ENCODE measurements at places on chromosomes 7 and 10.

DNA sequence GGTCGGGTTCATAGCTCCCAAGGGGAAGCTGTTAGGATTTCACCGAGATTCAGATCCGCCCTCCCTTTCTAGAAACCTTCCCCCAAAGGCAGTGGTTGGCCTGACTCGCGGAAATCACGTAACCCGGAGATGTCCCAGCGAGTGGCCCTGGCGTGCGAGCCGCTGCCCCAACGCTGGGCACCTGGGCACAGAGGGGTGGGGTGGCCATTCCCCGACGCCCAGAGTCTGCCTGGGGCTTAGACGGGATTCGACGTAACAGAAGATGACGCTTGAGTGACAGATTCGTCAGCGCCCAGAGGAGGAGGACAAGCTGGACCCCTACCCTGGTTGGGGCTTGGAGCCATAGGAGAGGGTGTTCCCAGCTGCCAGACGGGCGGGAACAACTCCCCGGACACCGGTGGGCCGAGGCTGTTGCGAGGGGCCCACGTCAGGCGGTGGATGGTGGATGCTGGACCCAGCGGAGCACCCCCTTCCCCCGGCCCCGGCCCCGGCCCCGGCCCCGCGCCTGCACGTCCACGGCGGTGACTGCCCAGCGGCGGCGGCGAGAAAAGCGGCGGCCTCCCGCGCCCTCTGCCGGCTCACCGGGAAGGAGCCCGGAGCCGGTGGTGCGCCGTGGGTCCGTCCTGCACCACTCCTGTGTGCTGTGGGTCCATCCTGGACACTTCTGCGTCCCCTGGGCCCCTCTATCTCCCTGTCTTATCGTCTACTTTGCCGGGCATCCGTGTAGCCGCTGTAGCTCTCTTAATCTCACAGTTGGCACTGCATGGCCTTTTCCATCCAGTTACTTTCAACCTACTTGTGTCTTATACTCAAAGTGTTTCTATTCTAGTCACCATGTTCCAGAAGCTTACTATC, 35.4 kb upstream of the KNDC1 start:
- no peak for DNase-seq

GRCh38 chr10:98257198-98257597, 10.8 kb downstream of the LOXL4 start:
- no peak for DNase-seq

DNA sequence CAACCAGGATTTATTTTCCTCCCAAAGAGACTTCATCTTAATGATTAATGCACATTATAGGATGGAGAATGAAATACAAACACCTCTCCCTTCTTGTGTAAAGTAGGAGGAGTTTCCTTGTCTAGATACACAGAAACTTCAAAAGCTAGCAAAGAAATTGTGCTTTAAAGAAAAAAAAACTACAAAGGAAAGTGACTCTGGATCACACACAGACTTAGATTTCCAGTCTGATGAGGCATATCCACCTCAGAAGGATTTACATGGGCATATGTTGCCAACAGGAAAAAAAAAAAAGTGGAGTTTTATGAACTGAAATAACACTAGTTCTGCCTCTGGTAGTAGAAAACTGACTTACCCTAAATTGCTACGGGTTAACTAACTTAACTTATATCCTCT, 449.6 kb downstream of the KCNMA1 start:
- no peak for DNase-seq

DNA sequence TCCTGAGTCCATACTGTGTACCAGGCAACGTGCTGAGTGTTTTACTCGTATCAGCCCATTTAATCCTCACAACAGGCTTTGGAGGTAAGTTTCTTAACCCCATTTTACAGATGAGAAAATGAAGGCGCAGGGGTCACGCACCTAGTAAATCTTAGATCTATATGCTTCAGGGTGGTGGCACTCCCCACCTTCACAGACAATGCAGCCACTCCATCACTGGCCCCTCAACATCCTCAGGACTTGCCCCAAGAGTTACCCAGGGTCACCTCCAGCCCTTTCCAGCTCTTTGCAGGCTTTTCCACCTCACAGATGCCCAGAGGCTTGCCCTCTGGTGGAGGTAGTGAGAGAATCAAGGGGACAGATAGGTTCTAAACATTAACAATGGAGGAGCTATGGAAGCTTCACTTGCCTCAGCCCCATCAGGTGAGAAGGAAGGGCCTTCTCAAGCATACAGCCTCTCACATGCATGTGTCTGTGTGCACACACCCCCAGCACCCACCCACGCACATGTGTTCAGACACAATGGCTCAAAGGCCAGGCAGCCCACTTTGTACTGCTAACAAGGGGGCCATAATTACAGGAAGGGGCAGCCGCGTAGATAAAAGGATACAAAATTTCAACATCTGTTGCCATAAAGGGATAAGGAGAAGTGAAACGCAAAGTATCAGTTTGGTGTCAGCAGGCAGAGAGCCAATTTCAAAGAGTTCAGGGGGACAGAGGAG, 29.1 kb downstream of the DPCD start:
- no peak for DNase-seq

DNA sequence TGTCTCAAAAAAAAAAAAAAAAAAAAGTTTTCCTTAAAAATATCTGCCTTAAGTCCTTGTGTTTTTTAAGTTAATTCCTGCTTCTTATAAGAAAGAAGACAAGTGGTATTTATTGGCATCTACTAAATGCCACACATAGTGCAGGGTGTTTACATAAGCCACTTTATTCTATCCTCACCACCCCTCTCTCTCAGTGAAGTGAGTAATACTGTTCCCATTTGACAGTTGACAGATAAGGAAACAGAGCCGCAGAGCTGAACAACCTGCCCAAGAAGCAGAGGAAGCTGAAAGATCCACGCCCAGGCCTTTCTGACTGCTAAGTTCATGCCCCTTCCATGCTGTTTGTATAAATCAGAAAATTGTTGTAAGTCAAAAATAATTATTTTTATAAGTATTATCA, 54.1 kb downstream of the ABLIM1 start:
- no peak for DNase-seq

DNA sequence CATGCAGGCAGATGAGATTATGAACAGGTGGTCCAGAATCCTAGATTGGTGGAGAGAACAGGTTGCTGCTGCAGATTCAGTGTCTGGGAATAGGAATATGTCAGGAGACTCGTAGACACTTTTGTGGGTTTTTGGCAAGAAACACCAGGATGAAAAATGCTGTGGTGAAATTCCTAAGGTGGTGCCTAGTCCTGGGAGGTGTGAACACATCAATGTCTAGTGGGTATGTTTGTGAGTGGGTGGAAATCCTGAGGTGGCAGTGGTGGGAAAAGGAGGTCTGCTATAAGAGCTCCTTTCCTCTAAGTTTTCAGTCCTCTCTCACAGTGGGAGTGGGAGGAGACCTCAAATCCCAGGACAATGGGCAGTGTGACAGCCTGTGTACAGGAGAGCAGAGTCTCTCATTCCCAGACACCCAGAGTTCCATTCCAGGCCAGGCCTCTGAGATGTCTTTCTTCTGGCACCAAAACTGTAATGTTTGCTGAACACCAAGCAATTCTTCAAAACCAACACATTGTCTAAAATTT, 5.1 kb downstream of the ERV3-1 start:
- DNase-seq: no peak

DNA sequence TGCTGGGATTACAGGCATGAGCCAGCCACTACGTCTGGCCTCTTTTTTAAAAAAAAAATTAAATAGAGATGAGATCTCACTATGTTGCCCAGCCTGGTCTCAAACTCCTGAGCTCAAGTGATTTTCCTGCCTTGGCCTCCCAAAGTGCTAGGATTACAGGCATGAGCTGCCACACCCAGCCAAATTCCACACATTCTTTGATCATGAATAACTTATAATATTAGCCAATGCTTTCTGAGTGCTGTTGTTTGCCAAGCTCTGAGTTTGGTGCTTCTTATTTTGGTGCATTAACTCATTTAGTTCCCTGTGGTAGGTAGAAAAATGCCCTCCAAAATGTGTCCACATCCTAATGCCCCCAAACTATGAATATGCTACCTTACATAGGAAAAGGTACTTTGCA, 47.2 kb upstream of the MKI67 start:
- no peak for DNase-seq

- DNase-seq: no peak
These were observed 1.8 kb upstream of the LBX1 start for GRCh38 chr10:101231092-101231491.

GRCh38 chr10:13686331-13686752, 99.6 kb downstream of the PRPF18 start:
- no peak for DNase-seq

DNA sequence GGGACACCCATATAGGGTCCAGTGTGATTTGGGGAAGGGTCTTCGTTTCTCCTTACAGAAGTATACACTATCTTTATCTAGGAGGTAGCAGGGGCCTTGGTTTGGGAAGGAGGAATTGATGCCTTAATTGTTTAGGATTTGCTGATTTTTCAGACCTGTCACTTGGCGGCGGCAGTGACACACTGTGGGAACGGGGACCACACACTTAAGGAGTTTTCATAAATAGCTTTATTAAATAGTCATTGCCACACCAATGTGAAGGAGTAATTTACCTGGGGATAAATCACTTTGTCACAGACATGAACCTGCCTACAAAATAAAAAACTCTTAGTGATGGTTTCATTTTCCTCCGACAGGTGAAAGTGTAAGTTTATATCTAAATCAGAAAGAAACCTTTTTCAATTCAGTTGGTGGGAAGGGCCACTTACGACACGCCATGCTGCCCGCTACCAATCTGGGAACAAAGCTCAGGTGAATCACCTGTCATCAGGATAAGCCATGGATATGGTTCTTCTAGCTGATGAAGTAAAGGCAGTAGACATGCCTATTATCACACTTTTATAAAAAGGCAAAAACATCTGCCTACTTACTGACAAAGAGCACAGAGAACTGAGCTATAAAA, 12.3 kb upstream of the ENO4 start:
- no peak for DNase-seq

DNA sequence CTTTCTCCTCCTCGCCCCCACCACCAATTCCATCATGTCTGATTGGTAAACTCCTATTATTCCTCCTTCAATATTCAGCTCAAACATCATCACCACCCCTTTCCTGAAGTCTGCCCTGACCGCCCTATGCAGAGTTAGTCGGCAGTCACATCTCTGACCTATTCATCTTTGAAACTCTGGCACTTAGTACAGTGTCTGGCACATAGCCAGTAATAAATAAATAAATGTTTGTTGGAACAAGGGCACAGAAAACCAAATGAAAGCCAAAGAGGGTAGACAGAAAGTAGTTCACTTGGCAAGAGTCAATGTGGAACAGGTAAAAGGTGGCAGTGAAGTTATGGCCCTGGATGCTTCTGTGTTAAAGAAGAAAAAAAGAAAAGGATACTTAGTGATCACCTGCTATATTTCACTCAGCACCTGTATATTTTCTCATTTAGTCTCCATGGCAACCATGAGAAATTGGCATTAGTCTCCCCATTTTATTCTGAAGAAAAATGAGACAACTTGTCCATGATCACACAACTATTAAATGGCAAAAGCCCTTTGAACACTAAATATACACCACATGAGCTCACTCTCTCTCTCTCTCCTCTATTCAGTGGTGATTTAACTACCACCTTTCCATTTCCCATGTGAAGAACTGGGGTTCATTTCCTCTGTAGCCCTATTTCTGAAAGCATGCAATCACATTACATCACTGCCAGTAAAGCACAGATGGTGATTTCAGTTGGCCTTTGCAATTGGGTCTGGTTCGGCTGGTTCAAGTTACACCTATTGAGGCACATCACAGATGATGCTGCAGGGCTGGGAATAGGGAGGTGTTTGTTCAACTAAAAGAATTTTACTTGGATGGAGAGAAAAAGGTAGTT, 25.3 kb downstream of the CHCHD3 start:
- DNase-seq: no peak

GRCh38 chr10:52778511-52779392, 6.2 kb upstream of the MBL2 start:
- DNase-seq: no peak
